Cardiac septum (tissue), 1 donor: ENCODE measurements at places on chromosomes 4 and X.

GRCh38 chrX:40933706-40934425 is 151.4 kb upstream of the USP9X start:
- no peak for DNase-seq

- no peak for DNase-seq
These were observed 11.3 kb upstream of the MFAP3L start for GRCh38 chr4:170037481-170037880.

DNA sequence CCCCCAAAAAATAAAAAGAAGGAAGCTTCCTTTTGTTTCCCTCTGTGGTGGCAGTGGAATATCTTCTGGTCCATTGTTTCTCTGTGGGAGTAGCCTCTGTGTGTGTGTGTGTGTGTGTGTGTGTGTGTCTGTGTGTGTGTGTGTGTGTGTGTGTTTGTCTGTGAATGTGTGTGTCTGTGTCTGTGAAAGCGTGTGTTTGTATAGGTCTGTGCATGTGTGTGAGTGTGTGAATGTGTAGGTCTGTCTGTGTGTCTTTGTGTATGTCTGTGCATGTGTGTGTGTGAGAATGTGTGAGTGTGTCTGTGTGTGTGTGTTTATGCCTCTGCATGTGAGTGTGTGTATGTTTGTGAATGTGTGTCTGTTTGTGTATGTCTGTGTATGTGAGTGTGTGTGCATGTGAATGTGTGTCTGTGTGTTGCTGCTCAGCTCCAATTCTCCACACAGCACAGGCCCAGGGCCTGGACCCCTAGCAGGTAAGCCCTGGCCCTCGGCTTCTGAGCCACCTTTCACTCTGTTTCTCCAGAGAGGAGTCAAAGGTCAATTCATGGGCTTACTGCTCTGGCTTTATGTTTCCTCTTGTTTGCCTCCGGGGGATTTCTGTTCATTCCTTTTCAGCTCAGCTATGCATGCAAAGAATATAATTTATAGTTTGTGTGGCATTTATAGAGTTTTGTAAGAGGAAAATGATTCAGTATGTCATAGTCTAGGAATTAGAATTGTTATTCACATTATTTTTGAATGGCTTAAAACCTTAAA is 89.8 kb downstream of the UCHL1 start:
- no peak for DNase-seq

DNA sequence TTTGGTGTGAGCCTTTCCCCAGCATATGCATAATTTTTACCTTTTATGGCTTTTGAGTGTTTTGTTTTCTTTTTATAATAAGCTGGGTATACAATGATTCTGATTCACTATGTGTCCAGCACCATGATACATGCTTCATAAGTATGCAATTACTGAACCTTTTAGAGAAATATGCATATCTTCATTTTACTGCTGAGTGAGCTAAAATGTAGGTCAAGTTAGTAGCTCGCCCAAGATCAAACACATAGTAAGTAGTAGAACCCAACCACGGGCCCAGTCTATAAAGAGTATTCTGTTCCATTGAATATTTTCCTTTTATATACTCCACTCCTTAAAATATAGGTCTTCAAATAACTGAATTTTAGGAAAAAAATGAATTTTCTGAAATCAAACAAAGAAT is 362.4 kb upstream of the HTR2C start:
- DNase-seq = no peak

GRCh38 chrX:1051421-1051820 is 161.0 kb downstream of the CRLF2 start:
- no peak for DNase-seq

DNA sequence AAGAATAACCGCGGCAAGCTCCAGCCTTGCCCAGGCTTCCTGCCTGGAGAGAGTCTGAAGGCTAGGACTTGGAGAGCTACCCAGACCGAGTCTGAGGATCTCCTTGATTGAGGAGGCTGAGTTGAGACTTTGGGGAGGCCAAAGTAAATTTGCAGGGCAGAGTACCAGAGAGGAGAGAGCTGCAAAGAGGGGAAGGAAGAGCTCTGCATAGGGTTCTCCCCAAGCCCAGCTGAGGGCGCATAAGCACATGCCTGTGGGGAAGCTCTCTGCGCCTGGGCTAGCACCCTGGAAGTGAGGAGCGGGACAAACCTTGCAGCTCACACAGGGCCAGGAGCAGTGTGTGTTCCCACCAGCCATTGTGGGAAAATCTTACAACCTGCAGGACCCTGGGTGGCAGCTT is 56.1 kb downstream of the FAM193A start:
- no peak for DNase-seq

GRCh38 chrX:18491587-18492340 is 66.4 kb downstream of the CDKL5 start:
- no peak for DNase-seq

DNA sequence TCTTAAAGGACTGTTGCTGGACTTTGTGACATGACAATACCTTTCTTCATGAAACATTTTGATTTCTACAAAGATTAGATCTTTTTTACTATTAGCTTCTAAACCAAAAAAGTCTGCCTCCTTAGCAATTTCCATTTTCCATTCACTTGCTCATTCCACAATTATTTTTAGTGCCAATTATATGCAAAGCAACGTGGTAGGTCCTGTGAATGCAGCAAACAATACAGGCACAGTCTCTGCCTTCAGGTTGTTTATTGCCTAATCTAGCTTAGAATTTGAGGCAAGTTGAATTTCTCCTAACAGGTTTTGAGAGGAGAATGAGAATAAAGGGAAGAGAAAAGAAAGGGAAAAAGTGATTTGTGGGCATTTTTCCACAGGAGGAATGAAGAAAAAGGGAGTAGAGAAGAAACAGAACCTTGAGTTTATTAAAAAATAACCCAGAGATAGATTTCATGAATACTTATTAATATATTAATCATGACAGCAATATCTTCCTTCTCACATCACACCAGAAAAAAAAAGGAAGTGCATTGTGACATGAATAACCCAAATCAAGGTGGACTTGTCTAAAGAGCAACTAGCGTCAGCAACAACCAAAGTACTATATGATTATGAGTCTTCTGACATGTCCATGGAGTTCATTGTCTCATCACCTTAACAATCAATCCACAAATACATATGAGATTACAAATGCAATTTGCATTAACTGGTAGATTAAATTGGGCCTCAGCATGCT is 16.3 kb upstream of the FRYL start:
- no peak for DNase-seq

DNA sequence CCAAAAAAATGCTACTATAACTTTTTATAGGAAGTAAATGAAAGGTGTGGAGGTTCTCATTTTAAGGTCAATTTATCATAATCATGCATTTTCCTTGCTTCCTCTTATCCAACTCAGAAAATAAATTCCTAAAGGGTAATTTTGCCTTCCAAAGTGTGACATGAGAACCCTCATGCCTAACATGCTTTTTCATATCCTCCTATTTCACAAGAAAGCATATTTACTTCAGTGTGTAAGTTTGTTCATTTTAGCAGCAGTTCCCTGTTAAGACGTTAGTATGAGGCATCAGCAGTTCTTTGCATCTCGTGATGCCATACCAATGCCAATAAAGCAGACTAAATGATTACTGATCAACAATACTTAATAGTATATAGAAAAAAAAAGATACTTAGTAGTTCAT is 18.4 kb downstream of the WDFY3 start:
- no peak for DNase-seq

- no peak for DNase-seq
These were observed 2.6 kb downstream of the SH2D1A start for GRCh38 chrX:124348885-124349453.

GRCh38 chr4:47641755-47642154 is 156.7 kb downstream of the ATP10D start:
- DNase-seq = no peak

GRCh38 chr4:168923526-168924194 is 86.4 kb downstream of the CBR4 start:
- no peak for DNase-seq

- no peak for DNase-seq
These were observed 92.2 kb upstream of the GATB start for GRCh38 chr4:151853034-151853433.

GRCh38 chr4:140777386-140777785 is 21.2 kb upstream of the TBC1D9 start:
- DNase-seq = no peak

DNA sequence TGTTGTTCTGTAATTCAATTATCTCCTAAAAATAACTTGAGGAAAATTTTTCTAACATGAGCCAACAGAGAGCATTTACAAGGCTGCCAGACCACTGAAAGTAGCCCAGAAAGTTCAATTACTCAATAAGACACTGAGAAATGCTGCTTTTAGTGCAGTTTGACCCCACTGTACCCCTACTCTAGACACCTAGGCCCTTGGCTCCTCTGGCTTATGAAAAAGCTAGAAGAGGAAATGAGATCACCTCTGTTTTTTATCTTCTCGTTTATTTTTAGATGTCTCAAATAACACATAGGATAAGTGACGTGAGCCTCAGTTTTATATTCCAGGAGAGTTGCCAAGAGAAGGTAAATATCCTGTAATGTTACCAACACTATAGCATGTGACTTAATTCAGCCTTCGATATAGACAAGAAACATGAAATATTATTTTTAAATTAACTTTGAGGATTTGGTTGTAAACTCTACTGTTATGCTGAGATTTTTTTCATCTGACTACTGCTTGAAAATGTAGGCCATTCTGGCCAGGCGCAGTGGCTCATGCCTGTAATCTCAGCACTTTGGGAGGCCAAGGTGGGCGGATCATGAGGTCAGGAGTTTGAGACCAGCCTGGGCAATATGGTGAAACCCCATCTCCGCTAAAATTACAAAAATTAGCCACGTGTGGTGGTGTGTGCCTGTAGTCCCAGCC is 24.4 kb downstream of the TNIP3 start:
- DNase-seq = no peak

- DNase-seq = no peak
These were observed 32.2 kb upstream of the CCKAR start for GRCh38 chr4:26522478-26522877.

GRCh38 chr4:145907812-145908211 is 30.8 kb downstream of the ZNF827 start:
- no peak for DNase-seq

DNA sequence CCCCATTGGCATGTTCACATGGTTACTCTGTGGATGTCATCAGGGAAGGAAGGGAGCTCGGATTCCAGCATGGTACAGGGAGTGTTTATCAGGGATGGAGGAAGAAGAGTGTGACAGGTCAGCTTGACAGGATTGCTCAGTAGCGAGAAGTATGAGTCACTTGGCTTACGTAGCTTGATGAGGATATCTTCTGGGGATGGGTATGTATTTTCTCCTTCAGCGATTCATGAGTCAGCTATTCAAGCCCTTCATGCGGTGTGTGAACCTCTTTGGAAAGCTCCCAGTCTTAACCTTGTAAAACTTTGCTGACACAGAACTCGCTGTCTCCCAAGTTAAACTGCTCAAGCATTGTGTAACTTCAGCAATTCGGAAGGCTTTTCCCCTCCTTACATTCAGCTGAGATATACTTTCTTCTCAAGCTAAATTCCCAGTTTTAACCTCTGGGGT is 275.4 kb downstream of the ARHGAP10 start:
- no peak for DNase-seq

GRCh38 chr4:172989984-172990820 is 178.4 kb upstream of the GALNT7 start:
- no peak for DNase-seq

- DNase-seq = no peak
These were observed 59.4 kb downstream of the POLR2B start for GRCh38 chr4:57037982-57038604.

- DNase-seq = peak; percentile 79
These were observed 1.9 kb upstream of the PPP3CA start for GRCh38 chr4:101348995-101349800.

DNA sequence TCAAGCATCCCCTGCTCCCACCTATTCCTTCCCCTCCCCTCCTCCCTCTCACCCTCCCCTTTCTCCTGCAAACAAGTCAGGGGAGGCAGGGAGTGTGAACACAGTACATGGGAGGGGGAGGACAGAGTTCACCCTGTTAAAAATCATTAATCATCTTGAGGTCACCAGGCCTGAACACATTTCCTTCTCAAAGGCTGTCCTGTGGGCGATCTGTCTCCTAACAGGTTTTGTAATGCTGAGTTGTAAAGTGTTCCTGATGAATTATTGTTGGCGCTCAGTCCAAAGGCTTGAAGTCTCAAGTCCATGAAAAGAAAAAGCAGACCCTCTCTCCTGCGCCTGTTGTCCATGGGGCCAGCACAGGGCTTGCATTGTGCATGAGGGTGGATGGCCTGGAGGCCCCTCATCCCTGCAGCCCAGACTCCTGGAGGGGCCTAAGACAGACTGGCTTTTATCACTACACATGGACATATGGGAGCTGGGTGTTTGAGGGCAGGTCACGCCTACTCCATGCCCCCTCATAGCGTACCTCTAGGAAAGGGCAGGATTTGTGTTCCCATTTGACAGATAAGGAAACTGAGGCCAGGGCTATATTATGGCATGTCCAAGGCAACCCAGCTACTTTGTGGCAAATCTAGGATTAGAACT is 189.1 kb downstream of the RAB28 start:
- DNase-seq = no peak

- DNase-seq = no peak
These were observed 11.9 kb downstream of the HUWE1 start for GRCh38 chrX:53674581-53674980.

DNA sequence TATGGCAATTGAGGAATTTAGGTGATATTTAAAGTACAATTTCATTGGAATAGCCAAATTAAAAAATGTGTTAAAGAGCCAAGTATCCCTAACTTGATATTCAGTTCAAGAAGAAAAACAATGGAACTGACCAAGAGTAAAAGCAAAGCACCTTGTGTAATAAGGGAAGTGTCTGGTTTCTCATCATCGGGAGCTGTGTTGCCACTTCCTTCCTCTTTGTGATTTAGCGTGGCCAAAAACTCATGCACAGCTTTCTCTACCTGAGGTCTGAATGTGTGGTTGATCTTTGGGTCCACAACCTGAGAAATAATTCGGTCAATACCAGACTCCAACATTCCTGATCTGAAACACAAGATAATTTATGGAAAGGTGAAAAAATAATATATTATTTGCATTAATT is 12.4 kb downstream of the BOD1L1 start:
- no peak for DNase-seq

DNA sequence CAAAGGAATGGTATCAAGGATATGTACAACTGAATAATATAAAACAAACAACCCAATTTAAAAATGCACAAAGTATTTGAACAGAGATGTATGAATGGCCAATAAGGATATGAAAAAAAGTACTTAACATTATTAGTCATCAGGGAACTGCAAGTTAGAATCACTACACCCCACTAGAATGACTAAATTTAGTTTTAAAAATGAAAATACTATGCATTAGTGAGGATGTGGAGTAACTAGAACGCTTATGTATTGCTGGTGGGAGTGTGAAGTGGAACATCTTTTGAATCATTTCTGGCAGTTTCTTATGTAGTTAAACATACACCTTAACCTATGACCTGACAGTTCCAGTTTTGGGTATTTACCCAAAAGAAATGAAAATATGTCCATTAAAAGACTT is 13.0 kb upstream of the SLC16A2 start:
- DNase-seq = no peak

GRCh38 chr4:98204236-98204553 is 57.0 kb upstream of the RAP1GDS1 start:
- DNase-seq = no peak

GRCh38 chrX:150163956-150164726 is 199.0 kb upstream of the MAMLD1 start:
- no peak for DNase-seq

- no peak for DNase-seq
These were observed 167.5 kb upstream of the USP38 start for GRCh38 chr4:143017210-143017609.
